ENCODE measurements at places on chromosomes 16 and 17.

GRCh38 chr16:73753931-73754330 is 542.7 kb upstream of the PSMD7 start:
- DNase-seq: no peak

DNA sequence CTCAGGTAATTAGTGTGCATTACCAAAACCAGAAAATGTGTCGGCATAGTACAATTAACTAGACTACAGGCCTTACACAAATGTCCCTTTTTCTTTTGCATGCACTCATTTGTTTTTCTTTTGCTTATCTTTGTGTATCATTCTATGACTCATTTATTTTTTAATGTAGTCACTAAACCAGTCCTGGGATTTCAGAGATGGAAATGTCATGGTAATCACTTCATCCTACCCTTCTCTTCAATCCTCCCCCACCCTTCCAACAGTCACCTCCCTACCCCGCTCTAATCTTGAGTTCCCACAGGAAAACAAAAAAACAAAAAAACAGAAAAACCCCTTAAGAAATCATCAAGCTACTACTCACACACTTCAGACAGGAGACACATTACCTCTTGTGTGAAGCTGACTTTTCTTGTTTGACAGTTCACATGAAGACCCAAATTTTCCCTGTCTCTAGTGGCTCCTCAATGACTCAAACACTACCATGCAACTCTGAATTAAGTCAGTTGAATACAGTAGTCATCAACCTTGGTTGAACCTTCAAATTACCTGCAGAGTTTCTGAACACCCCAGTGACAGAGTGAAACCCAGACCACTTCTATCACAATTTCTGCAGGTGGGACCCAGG is 242.4 kb upstream of the SALL1 start:
- DNase-seq: no peak

- no peak for DNase-seq
Observed at GRCh38 chr16:11615748-11616447, 29.2 kb upstream of the LITAF start.

DNA sequence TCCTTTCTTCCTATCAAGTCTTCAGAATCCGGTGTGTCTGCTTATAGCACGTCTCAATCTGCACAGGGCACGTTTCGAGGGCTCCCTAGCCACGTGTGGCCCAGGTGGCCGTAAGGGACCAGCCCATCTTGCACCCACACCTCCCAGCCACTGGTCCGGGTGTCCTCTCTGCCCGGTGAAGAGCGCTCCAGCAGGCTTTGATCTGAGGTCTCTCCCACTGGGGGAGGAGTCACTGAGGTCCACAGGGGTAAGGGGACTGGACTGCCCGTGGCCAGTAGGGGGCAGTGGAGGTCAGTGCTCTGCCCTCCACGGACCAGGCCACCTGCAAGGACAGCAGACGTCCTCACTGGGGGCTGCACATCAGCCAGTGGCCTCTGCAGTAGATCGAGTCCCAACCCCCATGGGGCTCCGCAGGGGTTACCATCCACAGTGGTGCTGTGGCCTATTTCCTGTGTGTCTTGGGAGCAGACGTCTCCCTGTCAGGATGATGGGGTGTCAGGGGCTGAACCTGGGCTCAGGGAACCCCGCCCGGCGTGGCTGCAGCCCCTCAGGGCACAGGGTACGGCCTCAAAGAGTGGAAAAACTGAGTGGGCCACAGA is 204.1 kb upstream of the CIBAR2 start:
- peak; percentile 65 for DNase-seq

DNA sequence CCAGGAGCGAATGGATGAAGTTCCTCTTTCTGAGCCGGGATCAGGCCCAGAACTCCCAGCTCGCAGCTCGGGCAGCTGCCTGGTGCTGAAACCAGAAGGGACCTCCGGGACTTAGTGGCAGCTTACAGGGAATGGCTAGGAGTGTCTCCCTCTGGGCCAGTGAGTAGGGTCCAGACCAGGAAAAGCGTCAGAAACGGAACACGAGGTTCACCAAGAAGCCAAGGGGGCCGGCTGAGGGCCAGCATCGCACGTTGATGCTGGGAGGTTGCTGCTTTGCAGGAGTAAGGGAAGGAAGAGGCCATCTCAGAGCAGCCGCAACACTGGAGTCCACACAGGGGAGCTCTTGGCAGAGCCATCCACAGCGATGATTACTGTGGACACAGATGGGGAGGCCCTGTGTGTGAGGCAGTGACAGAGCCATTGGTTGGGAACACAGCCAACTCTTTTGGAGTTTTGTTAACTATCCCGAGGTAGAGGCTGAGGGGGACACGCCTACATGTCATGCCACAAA is 74.0 kb upstream of the CREBBP start:
- no peak for DNase-seq

- no peak for DNase-seq
Observed at GRCh38 chr16:90020838-90021382, 1.7 kb upstream of the DBNDD1 start.

- DNase-seq: peak; percentile 15
Observed at GRCh38 chr16:57608462-57609113, 19.8 kb upstream of the ADGRG1 start.

- DNase-seq: no peak
Observed at GRCh38 chr17:68134046-68134637, 98.6 kb downstream of the KPNA2 start.

GRCh38 chr16:9112166-9112843 is 20.9 kb downstream of the HAPSTR1 start:
- DNase-seq: no peak

DNA sequence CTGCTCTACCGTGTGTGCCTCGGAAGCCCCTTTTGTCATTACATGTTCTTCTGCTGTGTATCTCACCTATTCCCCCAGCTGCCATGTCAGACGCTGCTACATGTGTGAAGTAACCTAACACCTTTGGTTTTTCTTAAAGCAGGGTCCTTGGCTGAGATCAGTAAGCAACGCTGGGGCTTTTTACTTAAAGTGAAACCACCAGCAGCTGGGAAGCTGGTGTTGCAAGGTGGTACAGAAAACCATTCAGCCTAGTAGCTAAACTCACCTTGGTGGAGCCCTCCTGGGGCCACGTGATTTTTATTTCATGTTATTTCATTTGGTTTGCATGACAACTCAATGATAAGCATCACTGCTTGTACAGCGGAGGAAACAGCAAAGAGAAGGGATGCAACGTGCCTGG is 62.6 kb downstream of the PLCG2 start:
- no peak for DNase-seq
